ENCODE measurements at places on chromosomes 3 and 15.

DNA sequence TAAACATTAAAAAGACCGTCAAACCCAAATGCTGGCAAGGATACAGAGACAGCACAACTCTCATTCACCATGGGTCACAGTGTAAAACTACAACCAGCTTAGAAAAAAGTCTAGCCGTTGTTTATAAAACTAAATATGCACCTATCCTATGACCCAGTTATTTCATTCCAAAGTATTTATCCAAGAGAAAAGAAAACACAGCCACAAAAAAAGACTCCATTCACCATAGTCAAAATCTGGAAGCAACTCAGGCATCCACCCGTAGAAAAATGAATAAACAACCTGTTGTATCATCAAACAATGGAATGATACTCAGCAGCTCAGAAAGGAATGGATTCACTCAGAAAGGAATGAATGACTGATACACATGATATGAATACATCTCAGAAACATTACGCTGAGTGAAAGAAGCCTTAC, 28.6 kb downstream of the PLD1 start:
- DNase-seq = peak; percentile 53

GRCh38 chr15:73840771-73841170, 32.6 kb upstream of the TBC1D21 start:
- DNase-seq = no peak

- DNase-seq = no peak
Observed at GRCh38 chr3:12415014-12415680, 69.1 kb upstream of the TSEN2 start.

- no peak for DNase-seq
Observed at GRCh38 chr3:140093742-140094141, 158.8 kb downstream of the CLSTN2 start.

GRCh38 chr3:58963928-58964503, 85.8 kb downstream of the CFAP20DC start:
- no peak for DNase-seq

DNA sequence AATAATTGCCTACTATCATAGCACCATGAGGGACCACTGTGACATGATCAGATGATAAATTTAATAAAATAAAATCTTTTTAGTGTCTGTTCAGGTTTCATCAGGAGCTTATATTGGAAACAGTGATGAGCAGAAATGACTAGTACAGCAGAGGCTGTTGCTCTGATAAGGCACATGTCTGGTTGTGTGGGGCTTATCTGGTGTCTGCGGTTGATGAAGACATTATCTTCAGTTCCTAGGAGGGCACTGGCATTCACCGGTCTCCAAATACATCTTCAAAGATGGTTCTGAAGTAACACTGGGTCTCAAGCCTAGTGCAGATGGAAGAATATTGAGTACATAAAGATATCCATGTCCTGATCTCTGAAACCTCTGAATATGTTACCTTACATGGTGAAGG, 125.3 kb downstream of the SUCNR1 start:
- no peak for DNase-seq

DNA sequence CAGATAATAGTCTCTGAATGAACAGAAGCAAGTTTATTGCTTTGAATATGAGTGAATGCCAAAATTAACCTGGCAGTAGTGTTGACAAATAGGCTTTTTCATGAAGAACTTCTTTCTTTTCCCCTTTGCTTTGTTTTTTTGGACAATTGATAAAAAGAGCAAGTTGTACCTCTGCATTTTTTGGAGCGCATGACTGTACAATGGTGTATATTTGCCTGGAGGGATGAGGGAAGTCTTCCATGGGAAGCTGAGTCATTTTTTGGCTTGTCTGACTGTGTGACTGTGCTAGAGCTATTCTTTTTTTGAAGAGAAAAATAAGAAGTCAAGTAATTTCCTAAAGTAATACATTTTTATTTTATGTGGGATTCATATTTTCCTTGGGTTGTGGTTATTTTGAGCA, 186.9 kb downstream of the KLHL25 start:
- DNase-seq = peak; percentile 78

DNA sequence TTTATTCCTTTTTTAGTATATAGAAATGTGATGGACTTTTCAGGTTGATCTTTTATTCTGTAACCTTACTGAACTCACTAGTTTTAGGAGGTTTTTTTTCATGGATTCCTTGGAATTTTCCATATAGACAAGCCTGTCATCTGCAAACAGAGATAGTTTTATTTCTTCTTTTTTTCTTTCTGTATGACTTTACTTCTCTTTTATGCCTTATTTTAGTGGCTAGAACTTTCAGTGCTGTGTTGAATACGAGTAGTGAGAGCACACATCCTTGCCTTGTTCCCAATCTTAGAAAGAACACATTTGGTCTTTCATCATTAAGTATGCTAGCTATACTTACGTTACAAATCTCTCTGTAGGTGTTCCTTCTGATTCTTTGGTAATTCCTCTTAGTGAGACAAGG, 336.5 kb downstream of the PTPRG start:
- no peak for DNase-seq

- DNase-seq = no peak
Observed at GRCh38 chr3:142624341-142625152, 28.4 kb downstream of the PLS1 start.

DNA sequence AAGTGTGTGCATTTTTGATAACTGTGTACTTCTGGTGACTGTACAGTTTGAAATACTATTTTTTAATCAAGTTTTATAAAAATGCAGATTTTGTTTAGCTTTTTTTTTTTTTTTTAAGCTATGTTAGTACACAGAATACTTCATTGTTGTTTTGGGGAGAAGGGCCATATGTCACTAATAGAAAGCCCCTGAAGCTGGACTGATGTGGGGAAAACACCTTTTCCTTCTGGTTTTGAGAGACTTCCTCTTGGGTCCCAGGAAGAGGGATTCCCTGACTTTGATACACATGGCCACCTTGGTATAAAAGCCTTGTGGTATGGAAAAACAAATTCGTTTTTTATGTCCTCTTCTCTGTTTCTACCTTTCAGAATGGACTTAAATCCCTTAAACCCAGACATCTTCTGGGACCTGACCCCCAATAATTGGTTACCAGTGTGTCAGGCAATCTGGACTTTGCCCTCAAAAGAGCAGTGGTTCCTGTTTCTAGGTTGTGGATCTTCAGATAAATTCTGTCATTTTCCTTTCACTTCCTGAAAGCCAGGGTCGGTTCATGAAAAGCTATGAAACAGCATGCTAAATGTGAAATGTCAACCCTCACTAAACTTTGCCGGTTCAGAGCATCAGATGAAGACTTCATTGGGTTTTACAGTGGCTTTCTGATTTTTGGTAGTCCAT, 31.1 kb upstream of the BLOC1S6 start:
- no peak for DNase-seq

DNA sequence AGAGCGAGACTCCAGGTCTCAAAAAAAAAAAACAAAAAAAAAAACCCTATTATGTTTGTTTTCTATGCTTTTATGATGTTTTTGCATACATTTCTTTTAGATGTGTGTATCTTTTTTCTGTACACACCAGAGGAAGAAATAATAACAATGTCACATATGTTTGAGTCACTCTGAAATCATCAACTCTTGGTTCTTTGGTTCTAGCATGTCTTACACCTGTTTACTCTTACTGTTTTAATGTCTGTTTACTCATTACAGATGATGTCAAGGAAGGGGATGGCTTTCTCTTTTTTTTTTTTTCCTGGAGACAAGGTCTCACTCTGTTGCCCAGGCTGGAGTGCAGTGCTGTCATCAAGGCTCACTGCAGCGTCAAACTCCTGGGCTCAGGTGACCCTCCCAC, 24.1 kb downstream of the RHOA start:
- peak; percentile 60 for DNase-seq

DNA sequence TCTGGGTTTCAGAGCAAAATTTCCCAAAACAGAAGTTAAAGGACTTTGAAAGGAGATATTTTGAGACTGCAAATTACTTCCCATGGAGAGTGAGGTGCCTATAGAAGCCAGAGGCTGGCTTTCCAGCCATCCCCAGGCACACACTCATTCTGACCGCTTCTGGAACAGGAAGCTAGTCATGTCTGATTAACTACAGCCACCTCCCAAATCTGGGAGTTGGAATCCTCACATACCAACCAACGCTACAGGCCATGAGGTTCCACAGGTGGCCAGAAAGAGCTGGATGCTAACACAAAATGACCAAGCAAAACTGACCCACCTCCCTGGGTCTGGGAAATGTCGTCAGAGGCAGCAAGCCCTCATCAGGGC, 87.2 kb downstream of the SNRK start:
- no peak for DNase-seq

DNA sequence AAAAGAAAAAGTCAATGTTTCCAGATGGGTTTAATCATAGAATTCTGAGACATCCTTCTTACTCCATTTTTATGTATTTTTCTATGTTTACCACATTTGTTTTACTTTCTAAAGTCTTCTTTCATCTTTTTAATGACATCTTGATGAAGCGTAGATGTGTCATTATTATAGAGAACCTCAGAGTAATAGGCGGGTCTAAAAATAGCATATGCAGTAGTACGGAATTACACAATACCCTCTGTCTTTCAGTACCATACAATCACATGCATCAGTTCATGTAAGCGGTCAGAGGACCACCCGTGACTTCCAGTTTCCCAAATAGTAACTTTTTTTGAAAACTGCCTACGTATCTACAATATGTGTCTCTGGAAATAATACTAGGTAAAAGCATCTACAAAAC, 224.0 kb downstream of the PLOD2 start:
- peak; percentile 3 for DNase-seq

DNA sequence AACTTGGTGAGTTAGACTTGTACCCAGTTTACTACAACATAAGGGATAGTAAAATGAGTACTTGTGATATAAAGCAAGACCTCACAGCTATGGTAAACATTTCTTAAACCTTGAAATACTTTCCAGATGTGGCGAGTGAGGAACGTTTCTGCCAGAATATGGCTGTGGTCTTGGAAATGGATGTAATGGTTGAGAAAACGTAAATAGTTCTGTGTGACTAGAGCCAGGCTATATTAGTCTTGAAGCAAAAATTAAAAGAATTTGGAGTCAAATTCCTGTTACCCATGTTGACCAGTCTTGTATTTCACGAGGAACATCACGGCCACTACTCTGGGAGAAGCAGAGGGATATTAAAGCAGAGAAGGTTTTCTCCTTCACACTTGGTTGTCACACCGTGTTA, 15.3 kb downstream of the OR4F15 start:
- DNase-seq = peak; percentile 42

DNA sequence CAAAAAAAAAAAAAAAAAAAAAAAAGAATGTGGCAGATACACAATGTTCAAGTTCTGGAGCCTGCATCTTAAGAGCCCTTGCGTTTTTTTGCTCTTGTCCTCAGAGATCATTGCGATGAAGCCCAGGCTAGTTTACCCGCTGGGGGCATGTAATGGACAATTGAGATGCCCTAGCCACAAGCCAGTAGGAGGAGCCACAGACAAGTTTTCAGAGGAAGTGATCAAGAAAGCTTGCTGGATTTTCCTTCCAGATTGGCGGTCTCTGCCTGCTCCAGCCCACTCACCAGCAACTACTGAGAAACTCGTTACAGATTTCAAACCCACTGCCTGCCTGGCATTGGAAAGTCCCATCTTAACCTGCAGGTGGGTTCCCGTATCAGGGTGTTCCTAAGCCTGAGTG, 192.1 kb upstream of the EOMES start:
- DNase-seq = no peak

- DNase-seq = peak; percentile 44
Observed at GRCh38 chr15:85289677-85290365, 90.6 kb upstream of the AKAP13 start.

DNA sequence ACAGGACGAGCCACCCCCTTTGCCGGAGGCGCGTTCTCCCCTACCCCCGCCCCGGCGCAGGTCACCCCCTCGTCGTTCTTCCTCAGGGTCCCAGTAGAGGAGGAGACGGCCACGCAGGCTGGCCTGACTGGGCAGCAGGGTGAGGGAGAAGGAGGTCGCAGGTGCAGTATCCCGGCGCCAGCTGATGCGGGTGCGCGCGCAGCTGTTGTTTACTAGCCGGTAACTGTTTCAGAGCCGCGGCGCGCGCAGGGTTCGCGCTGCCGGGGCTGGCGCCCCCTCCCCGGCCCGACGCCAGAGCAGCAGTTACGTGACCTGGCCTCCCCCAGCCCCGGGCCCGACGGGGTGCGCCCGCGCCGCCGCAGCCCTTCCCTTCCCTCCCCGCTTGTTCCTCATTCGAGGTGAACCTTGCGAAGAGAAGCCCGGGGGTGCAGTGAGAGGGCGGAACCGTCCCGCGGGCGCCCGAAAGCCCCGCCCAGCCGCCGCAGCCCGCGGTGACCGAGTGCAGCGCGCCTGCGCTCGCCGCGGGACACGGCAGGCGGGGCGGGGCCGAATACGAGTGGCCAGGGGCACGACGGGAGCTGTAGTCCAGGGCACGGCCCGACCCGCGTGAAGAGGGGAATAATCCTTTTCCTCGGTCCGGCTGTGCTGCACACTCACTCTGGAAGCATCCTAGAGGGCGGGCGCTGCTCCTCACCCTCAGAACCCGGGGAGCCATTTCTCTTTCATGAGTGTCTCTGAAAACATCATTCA, at the start of gene SLC12A6:
Gene SLC12A6 (minus strand): TSS at position 225 of the 750 bp plus-strand sequence. CDS start 1,101 bp downstream, outside the sequence.
- DNase-seq = peak; percentile 94

DNA sequence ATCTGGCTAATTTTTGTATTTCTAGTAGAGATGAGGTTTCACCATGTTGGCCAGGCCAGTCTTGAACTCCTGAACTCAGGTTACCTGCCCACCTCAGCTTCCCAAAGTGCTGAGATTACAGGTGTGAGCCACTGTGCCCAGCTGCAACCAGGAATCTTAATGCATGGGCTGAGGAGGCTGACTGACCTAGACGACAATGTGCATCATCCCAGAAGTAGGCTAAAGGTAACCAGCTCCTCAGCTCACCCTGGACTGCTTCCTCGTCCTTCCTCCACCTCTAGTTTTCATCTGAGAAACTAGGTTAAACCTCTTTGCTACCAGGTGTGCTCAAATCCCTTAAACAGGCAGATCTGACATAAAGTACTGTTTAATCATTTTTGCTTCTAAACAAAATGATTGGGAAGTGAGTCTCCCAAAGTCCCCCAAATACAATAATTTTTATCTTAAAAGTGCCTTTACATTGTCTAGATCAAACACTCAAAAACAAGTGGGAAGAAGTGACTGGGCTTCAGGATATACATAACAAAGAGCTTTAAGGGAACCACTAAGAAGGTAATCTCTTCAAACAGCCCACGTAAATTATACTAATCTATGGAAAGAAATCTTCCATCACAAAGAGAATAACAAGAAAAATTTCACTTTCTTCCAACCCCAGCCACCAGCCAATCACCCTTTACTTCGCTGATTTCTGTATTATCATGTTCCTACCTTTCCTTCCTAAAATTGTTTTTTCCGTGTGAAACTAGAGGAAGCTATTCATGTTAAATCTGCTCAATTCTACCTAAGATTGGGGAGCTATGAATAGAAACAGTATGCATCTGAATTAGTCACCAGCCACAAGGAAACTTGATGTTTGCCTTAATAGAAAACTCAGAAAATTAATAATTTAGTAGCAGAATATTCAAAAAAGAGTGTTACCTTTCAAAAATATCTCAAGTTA, 34.7 kb downstream of the IGF2BP2 start:
- DNase-seq = no peak

- DNase-seq = peak; percentile 52
Observed at GRCh38 chr15:72796515-72797337, 13.2 kb upstream of the ADPGK start.

DNA sequence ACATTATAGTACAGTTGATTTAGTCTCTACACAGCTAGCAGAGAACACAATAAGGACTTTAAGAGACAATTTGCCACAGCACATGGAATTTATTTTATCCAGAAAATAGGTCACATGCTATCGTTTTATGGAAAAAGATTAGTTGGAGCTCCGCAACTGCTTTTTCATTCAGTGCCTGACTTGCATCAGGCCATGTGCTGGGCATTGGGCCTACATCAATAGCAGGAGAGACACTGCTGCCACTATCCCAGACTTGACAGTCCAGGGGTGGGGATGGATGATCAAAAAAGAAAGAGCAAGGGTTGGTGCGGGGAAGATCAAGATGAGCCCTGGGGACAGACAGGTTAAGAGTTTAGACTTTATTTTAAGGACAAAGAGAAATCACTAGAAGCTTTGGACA, 75.2 kb upstream of the C3orf80 start:
- DNase-seq = no peak

All from mesenchymal stem cell (in vitro differentiated cells and primary cell).